ENCODE measurements at places on chromosomes 5 and 9. TPM values are rescaled to one million over a fixed set of nuclear protein-coding genes. Genes with fewer than 3 reads are reported as not detected.

Gene CDC25C
- 23.7 TPM for total RNA-seq

Gene RNF180
- total RNA-seq = 25.6 TPM

Gene KIF20A
- total RNA-seq = 10.4 TPM

Gene SOX30
- 47.7 TPM for total RNA-seq

Gene DDX4
- total RNA-seq = 116 TPM

Gene STKLD1
- 8.4 TPM for total RNA-seq

Data from testis (tissue), 5 donors.